GM23248 (cell line): ENCODE measurements at places on chromosomes 11 and 22. TPM values are rescaled to one million over a fixed set of nuclear protein-coding genes. Genes with fewer than 3 reads are reported as not detected.

Gene TXNRD2
- 20.1 and 38.4 TPM in 2 replicates for total RNA-seq

Gene SYNGR1
- 5.2 and 6.1 TPM in 2 replicates for total RNA-seq

Gene CENPM
- 5.7 and 15.0 TPM in 2 replicates for total RNA-seq

Gene SLC3A2
- 290 and 301 TPM in 2 replicates for total RNA-seq

Gene MMP3
- total RNA-seq, result 16.1 and 19.1 TPM in 2 replicates

Gene BAIAP2L2
- 12.6 and 24.3 TPM in 2 replicates for total RNA-seq

Gene PNPLA5
- not detected in 2 replicates for total RNA-seq

Gene LRRC56
- total RNA-seq, result 1.3 TPM in 1 of 2 replicates, not detected in the other

Gene NLRP10
- 19.7 and 36.9 TPM in 2 replicates for total RNA-seq

Gene FERMT3
- 0.51 and 3.9 TPM in 2 replicates for total RNA-seq

Gene TEX12
- 0.51 and 2.2 TPM in 2 replicates for total RNA-seq

Gene OR10G6
- total RNA-seq, result not detected in 2 replicates

Gene BBOX1
- total RNA-seq, result not detected in 2 replicates

Gene DDX25
- not detected in 2 replicates for total RNA-seq

Gene PPP2R5B
- total RNA-seq, result 23.9 and 27.3 TPM in 2 replicates

Gene FIBIN
- total RNA-seq, result 45.3 and 48.1 TPM in 2 replicates

Gene OR51B6
- not detected in 2 replicates for total RNA-seq

Gene CHADL
- 0.22 and 1.1 TPM in 2 replicates for total RNA-seq

GRCh38 chr22:49344656-49345055, 483.0 kb downstream of the BRD1 start:
- DNase-seq, result no peak

- DNase-seq, result no peak
These were observed 724.5 kb downstream of the FAM181B start for GRCh38 chr11:82009133-82009532.

DNA sequence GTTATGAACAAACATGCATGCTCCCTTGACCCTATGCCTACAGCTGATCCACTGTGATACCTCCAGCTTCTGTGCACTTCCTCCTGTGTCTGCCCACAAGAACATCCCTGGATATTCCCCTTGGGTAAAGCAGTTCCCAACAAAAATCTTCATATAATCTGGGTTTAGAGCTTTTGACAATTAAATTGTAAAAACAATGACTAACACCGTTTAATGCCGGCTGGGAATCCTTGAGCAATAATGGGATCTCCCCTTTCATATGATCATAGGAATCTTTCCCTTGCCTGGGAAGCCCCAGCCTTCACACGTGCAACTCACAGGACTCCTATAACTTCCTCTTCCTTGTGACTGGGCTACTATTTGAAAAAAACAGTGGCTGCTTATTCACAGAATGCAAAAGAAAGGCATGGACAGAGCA, 6.3 kb upstream of the ZC3H12C start:
- DNase-seq, result peak; percentile 83

GRCh38 chr11:34859496-34859895, 56.7 kb downstream of the APIP start:
- no peak for DNase-seq

DNA sequence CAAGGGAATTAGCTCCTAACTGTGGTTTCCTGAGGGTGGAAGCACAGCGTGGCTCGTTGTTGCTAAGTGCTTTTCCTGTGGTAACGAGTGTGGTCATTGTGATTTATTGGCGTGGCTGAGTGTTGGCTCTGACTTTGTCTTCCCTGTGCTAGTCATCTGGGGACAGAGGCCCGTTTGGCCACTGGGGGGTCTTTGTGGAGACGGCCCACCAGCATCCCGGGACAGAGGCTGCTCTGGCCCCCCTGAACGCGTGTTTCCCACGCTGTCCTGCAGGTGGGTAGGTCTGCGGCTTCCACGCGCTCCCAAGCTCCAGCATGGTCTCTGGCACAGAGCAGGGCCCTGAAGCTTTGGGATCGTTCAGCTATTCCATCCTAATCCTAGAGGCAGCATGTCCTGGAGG, 1040.0 kb downstream of the TBC1D22A start:
- DNase-seq, result no peak

DNA sequence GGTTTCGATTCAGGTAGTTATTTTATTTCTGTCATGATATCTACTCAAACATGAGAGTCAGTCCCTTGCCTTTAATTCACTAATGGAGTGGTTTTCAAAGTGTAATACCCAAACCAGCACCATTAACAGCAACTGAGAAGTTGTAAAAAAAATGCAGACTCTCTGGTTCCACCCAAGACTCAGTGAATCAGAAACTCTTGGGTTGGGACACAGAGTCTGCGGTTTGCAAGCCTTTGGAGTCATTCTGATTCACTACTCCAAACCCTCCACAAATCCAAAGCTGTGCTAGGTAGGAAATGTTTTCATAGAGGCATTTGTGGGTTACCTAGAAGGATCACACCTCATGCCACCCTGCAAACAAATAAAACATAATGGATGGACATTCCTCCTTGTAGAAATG, 340.1 kb downstream of the NTM start:
- peak; percentile 75 for DNase-seq

GRCh38 chr11:124872741-124873140, 7.5 kb downstream of the ROBO3 start:
- DNase-seq, result no peak

GRCh38 chr22:30438559-30438958, 13.0 kb downstream of the MTFP1 start:
- DNase-seq, result no peak

GRCh38 chr11:67616431-67617242, 9.9 kb downstream of the NDUFV1 start:
- DNase-seq, result no peak

DNA sequence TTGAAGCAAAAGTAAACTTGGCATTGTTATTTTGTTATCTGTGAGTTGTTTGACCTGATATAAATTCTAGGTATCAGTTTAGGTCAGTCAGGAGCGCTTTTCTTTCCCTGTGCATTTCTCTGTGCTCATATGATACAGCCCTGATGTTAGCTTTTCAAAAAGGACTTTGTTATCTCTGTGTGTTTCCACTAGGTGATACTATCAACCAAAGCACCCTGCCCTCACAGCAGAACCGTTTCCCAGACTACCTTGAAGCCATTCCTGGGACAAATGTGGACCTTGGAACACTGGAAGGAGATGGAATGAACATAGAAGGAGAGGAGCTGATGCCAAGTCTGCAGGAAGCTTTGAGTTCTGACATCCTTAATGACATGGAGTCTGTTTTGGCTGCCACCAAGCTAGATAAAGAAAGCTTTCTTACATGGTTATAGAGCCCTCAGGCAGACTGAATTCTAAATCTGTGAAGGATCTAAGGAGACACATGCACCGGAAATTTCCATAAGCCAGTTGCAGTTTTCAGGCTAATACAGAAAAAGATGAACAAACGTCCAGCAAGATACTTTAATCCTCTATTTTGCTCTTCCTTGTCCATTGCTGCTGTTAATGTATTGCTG, 87.7 kb upstream of the BIRC3 start:
- DNase-seq, result no peak

DNA sequence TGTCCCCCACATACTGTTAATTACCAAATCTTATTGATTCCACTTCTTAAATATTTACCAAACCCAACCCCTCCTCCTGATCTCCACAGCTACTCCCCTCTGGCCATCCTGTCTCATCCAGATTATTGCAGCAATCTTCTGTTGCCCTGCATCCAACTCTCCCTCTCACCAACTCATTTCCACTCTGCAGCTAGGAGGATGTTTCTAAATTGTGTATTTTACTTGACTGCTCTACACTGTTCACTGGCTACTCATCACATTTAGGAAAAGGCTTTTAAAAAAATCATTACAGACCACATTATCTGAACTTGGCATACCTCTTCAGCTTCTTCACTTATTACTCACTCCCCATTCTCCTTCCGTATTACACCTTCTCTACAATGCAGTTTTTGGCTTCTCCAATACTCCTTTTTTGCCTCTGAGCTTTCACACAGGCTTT, 117.9 kb downstream of the ATG16L2 start:
- peak; percentile 72 for DNase-seq

- DNase-seq, result no peak
These were observed 225.9 kb downstream of the BRD1 start for GRCh38 chr22:49601614-49602321.

DNA sequence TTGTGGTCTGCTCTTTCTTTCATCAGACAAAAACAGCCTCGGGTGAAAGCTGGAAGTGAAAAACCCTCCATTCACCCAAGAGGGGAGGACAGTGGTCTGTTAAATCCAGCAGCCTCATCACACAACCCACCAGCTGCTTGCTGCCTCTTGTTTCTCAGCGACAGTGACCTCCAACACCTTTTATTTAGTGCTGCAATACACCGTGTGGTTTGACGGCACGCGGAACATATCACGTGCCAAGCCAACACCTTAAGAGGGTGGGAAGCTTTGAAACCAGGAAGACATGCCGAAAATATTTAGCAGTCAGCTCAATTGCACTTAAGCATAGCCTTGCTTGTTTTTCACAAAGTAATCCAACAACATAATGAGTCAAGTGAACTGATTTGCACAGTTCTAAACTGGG, 39.8 kb upstream of the POGLUT3 start:
- DNase-seq, result no peak

- DNase-seq, result peak; percentile 40
These were observed 18.2 kb upstream of the SYN3 start for GRCh38 chr22:33076343-33076742.

- peak; percentile 92 for DNase-seq
These were observed 706 bp downstream of the SF1 start for GRCh38 chr11:64777449-64778222.

GRCh38 chr11:66388780-66389386, 17.3 kb upstream of the SLC29A2 start:
- DNase-seq, result peak; percentile 81

GRCh38 chr22:22888571-22889353, 1.1 kb downstream of the IGLL5 start:
- DNase-seq, result no peak

DNA sequence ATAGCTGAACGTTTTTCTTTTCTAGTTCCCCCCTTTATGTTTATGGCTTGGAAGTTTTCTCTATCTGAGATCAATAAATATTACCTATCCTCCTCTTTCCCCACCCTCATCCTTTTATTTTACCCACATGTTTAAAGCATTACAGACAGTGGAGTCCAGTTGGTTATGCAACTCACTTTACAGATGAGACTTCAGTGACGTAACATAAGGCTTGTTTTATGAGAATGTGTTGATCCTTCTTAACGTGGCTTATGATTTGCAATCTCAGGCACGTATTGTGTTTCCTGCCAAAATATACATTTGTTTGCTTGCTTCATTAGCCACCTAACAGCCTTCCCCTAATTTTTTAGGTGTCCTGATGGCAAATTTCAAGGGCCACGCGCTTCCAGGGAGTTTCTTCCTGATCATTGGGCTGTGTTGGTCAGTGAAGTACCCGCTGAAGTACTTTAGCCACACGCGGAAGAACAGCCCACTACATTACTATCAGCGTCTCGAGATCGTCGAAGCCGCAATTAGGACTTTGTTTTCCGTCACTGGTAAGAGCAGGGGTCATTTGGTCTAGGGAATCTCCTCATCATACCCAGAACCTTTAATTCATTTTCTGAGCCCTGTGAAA, 36.6 kb downstream of the TMEM45B start:
- DNase-seq, result peak; percentile 29

DNA sequence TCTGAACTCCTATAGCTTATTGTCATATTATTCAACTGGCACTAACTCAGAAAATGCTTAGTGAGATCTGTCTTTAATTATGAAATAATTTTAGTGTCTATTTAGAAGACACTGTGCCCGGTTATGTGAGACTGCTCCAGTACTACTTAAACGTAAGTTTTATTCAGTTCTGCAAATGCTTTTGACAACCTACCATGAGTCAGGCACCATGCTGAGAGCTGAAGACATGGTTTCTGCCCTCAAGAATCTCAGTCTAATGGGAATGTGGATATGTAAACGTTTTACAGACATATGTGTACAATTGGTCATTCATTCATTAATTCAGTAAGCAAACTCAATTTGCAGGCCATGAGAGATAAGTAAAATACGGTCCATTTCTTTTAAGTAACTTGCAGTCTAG, 40.0 kb downstream of the DCUN1D5 start:
- peak; percentile 69 for DNase-seq

DNA sequence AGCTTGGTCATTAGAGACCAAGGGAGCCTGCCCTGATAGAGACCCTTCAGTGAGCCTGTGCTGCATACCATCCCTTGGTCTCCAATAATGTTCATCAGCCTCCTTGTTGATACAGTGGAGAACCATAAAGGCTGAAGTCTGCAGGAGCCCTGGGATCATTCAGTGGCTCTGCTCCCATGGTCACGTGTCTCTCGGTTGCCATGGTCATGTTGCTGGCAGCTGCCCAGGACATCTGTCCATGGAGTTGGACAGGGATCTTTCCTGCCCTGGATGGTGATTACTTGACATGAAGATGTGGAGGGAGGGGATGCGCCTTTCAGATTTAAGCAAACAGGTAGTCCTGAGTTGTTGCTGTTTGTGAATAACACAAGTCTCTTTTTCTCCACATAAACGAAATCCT, 38.2 kb downstream of the CYB5R2 start:
- no peak for DNase-seq

- no peak for DNase-seq
These were observed 94.8 kb upstream of the AMOTL1 start for GRCh38 chr11:94673386-94673785.

DNA sequence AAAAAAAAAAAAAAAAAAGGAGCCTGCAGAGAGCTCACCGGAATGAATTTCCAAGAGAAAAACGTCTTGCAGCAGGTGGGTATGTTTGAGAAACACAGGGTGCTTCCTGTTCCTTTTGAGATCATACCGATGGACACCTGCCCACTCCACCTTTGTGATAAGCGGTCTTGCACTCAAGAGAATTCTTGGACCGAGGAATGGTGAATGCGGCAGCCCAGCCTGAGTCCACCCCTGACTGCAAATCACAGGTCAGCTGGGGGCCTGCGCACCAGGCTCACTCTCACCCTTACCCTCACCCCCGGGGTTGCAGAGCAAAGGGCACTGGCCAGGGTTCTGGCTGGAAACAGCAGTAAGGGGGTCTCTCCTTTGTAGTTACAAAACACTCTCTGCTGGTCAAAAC, 16.8 kb upstream of the TEF start:
- DNase-seq, result no peak

- no peak for DNase-seq
These were observed 23.0 kb downstream of the CHID1 start for GRCh38 chr11:887589-887988.

GRCh38 chr11:63901660-63902059, 15.3 kb downstream of the RCOR2 start:
- peak; percentile 45 for DNase-seq

- peak; percentile 51 for DNase-seq
These were observed 515 bp downstream of the BACE1 start for GRCh38 chr11:117315285-117316196.

GRCh38 chr11:130585545-130585944, 137.1 kb downstream of the ADAMTS15 start:
- peak; percentile 81 for DNase-seq

DNA sequence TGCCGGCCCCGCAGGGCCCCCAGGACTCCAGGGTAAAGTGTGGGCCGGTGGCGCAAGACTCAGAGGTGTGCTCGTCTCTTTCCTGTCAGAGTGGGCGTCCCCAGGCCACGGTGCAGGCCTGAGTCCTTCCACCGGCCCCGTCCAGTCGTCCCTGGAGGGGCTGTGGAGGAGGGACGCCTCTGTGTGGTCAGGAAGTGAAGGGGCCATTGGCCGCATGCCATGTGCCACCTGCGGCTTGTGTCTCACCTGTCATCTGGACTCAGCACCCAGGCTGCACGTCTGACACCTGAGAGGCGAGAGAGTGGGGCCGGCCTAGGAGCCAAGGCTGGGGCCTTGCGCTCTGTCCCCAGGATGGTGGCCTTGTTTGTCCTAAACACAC, 25.2 kb downstream of the MUC6 start:
- no peak for DNase-seq

- no peak for DNase-seq
These were observed 2.0 kb downstream of the PDGFB start for GRCh38 chr22:39242595-39243438.
